Inflammatory macrophage treated with lipopolysaccharide for 4 hours (primary cell): ENCODE measurements at places on chromosomes 7 and 10.

GRCh38 chr7:81007051-81007450 lies 88.2 kb upstream of the SEMA3C start:
- DNase-seq = no peak

- no peak for DNase-seq
Observed at GRCh38 chr10:84405662-84406061, 77.3 kb downstream of the CCSER2 start.

DNA sequence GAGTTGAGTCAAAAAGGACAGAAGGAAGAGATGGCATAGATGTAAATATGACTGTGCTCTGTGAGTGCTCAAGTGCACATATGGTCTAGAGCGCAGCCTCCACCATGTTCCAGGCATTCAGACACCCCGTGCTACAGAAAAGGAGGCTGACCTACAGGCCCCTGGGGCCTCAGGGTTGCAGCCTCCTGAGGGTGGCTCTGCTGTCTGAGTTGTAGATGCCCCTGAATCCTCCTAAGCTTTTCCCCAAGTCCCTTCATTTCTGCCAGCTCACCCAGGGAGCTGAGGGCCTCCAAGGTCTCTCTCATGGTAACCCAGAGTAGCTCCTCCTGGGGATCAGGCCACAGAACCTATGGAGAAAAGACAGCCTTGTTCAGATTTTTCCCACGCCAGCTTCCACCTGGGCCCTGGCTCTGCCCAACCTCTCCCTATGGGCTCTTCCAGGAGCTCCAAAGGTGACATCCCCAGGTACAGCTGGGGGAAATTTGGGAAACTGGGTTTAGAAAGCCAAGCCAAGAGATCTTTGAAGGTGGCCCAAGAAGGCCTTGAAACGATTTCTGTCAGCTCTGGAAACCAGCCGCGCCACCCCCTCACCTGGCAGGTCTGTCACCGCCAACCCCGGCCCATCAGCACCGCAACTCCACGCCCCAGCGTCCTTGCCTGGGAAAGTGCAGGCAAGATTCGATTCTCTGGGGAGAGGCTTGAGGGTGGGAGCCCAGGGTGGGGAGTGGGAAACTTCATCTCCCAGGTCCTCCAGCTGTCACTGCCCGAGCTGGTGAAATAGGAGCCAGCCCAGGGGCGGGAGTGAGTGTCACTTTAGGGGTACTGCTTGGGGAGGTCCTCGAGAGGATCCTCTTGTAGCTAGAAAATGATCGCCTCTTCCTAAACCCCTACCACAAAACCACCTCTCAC lies 2.4 kb downstream of the ZNF467 start:
- DNase-seq = no peak

DNA sequence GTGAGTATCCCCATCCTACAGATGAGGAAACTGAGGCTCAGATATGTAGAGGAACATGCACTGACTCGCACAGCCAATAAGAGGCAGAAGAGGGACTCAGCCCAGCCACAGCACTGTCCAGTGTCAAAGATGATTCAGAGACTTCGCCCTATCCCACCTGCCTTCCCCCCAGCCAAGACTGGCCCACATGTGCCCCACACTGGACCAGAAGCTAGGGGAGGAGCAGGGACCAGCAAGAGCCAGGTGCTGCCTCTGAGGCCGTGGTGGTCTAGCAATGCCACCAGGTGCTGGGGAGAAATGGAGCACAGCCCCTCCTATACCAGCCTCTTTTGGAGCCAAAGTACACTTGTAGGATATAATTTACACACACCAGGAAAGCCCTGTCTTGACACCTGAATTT lies 22.3 kb downstream of the GRID1 start:
- no peak for DNase-seq

DNA sequence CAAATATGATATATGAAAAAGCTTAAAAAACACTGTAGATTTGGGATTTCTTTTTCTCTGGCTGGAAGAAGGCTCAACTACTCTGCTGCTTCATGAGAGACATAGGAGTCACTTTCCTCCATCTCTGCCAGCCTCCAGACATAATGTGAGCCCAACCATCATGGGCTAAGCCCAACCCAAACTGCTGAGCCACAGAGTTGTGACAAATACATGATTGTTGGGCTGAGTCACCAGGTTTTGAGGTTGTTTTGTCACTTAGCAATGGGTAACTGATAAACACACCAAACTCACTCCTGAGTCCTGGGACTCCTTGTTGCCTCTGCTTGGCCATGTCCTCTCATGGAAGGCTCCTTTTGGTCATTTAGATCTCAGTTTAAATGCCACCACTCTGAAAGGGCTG lies 381.8 kb upstream of the FZD8 start:
- DNase-seq = no peak

GRCh38 chr10:86165666-86166065 lies 200.9 kb downstream of the GRID1 start:
- DNase-seq = no peak

DNA sequence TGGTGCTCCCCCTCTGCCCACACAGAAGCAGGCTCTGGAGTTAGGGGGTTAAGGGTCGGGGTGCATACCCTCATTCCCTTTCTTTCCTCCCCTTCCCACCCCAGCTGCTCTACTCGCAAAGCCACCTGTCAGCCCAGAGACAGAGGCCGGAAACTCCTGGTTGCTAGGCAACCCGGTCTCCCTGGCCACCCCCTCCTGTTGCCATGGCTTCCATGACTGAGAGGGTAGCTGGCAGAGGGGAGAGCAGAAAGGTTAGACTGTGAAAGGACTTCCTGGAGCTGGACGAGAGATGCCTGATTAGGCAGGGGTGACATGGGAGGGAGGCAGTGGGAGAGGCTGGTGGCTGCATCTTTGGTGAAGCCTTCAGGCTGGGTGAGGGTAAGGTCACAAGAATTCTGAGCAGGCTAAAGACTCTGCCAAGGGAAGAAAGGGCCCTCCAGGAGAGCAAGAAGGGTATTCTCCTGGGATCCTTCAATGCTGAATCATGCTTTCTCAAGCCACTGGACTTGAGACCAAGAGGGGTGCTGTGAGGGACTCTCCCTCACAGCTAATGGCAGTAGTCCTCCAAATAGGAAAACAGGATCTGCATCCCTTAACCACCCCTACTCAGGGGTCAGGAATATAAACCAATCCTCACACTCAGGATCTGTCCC lies 5.4 kb downstream of the PSD start:
- DNase-seq = no peak

DNA sequence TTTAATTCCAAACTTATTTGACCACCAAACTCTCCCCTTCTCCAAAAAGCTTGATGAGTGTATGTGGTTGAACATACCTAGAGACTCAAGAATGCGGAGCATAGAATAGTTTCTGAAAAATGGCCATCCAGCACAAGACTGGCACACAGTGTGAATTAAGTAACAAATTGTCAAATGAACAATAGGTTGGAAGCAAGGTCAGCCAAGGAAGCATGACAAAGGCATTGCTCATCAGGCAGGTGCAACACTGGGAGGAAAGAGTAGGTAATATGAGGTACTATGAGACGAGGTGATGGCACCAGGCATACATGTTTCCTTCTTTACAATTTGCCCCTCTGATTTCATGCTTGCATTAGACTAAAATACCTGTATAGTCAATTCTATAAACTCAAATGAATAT lies 73.7 kb downstream of the DKK1 start:
- DNase-seq = no peak

DNA sequence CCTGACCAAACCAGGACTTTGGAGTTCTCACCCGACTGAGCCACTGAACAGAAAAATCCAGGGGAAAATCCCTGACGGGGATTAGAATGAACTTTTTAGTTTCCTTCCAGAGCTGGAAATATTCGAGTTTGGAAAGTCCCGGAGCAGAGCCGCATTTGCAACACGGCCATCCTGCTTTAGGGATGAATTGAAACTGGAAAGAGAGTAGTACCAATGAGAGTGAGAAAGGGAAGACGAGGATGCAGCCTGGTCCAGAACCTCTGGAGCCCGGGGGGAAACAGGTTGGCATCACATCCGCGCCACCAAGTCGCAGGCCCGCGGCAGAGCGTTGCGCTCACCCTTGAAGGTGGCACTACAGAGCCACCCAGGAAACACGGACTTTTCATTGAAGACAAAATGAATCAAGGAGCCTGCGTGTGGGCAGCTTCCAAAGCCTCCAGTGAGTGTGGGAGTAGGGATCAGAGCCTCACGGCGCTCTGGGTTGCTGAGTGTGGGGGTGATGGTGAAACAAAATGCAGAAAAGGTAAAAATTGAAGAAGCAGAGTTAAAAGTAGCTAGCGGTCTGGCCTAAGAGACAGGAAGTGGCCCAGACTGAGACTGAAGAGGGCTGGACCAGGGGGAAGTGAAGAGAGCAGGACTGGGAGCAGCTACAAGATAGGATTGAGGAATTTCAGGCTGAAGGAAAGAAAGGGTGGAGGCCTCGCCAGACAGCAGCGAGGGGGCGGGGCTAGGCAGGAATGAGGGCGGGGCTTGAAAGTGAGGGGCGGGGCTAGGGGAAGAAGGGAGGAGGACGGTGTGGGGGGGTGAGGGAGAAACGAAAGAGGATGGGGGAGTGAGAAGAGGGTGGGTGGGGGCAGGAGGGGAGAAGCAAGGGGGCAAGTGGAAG lies 1.8 kb downstream of the SMURF1 start:
- peak; percentile 50 for DNase-seq

- DNase-seq = no peak
Observed at GRCh38 chr10:122504610-122504950, 43.2 kb downstream of the HTRA1 start.

GRCh38 chr7:42104694-42105093 lies 132.3 kb downstream of the GLI3 start:
- DNase-seq = no peak

DNA sequence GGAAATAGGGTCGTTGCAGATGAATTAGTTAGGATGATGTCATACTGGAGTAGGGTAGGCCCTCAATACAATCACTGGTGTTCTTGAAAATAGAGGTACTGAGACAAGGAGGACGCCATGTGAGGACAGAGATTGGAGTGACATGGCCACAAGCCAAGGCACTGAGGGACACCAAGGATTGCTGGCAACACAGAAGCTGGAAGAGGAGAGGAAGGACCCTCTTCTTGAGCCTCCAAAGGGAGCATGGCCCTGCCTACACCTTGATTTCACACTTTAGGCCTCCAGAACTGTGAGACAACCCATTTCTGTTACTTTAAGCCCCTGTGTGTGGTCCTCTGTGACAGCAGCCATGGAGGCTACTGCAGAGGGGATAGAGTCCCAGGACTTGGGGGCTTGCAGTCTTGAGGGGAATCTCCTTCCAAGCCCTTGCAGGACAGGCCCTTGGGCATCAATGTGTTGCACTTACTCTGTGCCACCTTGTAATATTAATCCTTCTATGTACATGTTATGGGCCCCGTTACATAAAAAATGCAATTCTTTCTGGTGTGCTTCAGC lies 3.7 kb upstream of the AOC1 start:
- no peak for DNase-seq

- no peak for DNase-seq
Observed at GRCh38 chr7:131893631-131894340, 337.4 kb upstream of the PODXL start.

- no peak for DNase-seq
Observed at GRCh38 chr7:101684983-101685330, 55.9 kb upstream of the MYL10 start.

DNA sequence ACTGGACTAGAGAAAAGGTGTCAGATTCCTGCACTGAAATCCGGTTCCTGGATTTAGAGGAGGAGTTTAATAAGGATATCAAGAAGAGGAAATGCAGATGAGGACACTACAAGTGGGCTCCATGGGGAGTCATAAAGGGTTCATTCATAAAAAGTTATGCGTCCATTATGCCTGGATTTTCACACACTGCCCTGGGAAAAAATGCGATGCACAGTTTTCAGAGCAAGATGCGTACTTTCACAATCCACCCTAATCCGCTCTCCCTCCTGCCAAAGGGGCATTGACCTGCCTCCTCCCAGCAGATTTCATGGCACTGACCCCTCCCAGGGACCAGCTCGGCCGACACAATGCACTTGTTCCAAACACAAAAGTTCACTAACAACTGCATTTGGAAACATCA lies 42.2 kb upstream of the OPALIN start:
- DNase-seq = no peak

DNA sequence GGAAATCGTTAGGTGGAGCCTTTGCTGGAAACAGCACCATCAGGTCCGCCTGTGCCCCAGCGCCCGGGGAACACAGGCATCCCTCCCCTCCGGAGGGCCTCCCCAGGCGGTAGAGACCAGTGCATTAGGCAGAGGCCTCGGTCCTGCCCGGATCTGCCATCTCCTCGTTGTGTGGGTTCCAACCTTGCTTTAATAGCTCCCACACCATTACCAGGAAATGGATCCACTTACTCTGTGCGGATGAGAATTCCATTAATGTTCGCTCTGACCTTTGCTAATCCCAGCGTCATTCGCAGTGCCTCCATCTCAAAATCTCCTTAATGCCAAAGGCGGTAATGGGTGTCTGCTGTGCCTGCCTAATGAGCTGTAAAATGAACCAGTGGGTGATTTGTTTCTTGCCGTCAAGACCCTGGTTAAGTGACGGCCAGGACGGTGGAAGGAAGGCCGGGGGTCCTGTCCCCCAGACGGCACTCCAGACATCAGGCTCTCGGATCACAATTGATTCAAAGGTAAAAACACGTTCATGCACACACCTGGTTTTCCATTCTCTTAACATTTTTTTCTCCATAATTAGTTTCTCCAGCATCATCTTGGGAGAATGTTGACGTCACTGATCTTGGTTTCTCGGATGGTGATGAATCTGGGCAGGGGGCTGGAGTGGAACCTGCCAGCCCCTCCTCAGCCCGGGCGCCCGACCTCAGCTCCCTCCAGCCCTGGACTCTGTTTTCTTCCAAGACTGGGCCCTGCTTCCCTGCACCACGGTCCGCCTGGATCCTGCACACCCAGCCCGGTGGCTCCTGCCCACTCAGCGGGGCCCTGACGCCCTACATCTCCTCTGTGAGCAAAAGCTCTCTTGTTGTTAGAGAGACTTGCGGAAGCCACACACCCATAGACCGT lies 22.8 kb upstream of the FAM20C start:
- no peak for DNase-seq
